Esophagus mucosa (tissue), 1 donor: ENCODE measurements at places on chromosomes 5 and 9. TPM values are rescaled to one million over a fixed set of nuclear protein-coding genes. Genes with fewer than 3 reads are reported as not detected.

CA9 gene
- total RNA-seq, result 1.6 TPM

LIX1 gene
- total RNA-seq, result not detected

G3BP1 gene
- 146 TPM for total RNA-seq

TAF1L gene
- total RNA-seq, result not detected

SMIM32 gene
- total RNA-seq, result not detected

LCN10 gene
- 1.3 TPM for total RNA-seq

RETREG1 gene
- total RNA-seq, result 1.5 TPM

NPM1 gene
- total RNA-seq, result 922 TPM

NR2F1 gene
- 2.7 TPM for total RNA-seq

TMEM174 gene
- total RNA-seq, result not detected

PTGES gene
- 9.1 TPM for total RNA-seq

ZNF367 gene
- total RNA-seq, result 2.8 TPM

PRR7 gene
- 4.3 TPM for total RNA-seq

ZBTB26 gene
- 2.0 TPM for total RNA-seq

CDH9 gene
- total RNA-seq, result not detected

PCDHB16 gene
- 0.48 TPM for total RNA-seq

GFI1B gene
- not detected for total RNA-seq

IRX2 gene
- 3.1 TPM for total RNA-seq

SLC6A18 gene
- total RNA-seq, result not detected

STKLD1 gene
- total RNA-seq, result 0.40 TPM

PCDHGC4 gene
- total RNA-seq, result 1.1 TPM

HEXB gene
- 52.6 TPM for total RNA-seq

KCTD16 gene
- total RNA-seq, result not detected

EQTN gene
- total RNA-seq, result not detected

STING1 gene
- total RNA-seq, result 45.5 TPM

DOCK2 gene
- 2.2 TPM for total RNA-seq

PCA3 gene
- total RNA-seq, result not detected

HAND1 gene
- not detected for total RNA-seq

GABRA6 gene
- not detected for total RNA-seq

FAT2 gene
- total RNA-seq, result 82.5 TPM

HTR1A gene
- total RNA-seq, result not detected

BNC2 gene
- total RNA-seq, result 3.7 TPM

ACTBL2 gene
- not detected for total RNA-seq

C9orf40 gene
- 3.7 TPM for total RNA-seq

CTXN3 gene
- total RNA-seq, result 0.24 TPM

SPATA6L gene
- 3.1 TPM for total RNA-seq

OLFML2A gene
- total RNA-seq, result 12.3 TPM

TRIO gene
- 42.0 TPM for total RNA-seq

LCN12 gene
- total RNA-seq, result 0.80 TPM

SH3TC2 gene
- total RNA-seq, result 3.4 TPM

CCL19 gene
- total RNA-seq, result 5.1 TPM

KIF12 gene
- total RNA-seq, result 0.56 TPM

PTGER4 gene
- 1.5 TPM for total RNA-seq

LCNL1 gene
- 0.20 TPM for total RNA-seq

TNC gene
- total RNA-seq, result 56.6 TPM

CARD9 gene
- total RNA-seq, result 0.80 TPM
